ENCODE measurements at places on chromosomes 3 and 15.
A peak's percentile ranks its signal among the peaks of the same experiment; 100 is the strongest.

DNA sequence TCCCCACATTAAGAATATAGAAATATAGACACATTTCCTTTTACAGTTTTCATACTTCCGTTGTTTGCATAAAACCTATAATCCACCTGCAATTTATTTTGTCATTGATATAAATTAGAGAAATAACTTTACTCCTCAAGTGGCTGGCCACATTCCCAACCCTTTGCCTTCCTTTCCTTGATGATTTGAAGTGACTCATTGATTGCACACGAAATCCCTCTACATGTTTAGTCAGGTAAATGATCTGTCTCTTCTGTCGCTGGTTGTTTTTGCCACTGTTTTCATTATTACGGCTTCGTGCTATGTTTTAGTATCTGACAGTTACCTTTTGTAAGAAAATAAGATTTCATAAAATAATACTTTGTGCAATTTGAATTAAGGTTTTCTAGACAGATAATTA is 272.2 kb upstream of the NR2E3 start:
- peak; percentile 79 for DNase-seq

- DNase-seq = no peak
Measured at GRCh38 chr15:51387699-51388041, 46.2 kb downstream of the GLDN start.

DNA sequence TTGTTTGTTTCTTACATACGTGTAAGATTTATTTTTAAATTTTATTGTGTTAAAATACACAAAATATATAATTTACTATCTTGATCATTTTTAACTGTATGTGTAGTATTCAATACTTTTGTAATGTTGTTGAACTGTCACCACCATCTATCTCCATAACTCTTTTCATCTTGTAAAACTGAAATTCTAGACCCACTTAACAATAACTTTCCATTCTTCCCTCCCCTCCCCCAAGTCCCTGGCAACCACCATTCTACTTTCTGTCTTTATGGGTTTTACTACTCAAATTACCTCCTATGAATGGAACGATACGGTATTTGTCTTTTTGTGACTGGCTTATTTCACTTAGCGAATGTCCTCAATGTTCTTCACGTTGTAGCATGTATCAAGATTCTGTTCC is 262.1 kb upstream of the CHRM5 start:
- no peak for DNase-seq

- DNase-seq = no peak
Measured at GRCh38 chr3:11564577-11565001, 79.1 kb downstream of the VGLL4 start.

DNA sequence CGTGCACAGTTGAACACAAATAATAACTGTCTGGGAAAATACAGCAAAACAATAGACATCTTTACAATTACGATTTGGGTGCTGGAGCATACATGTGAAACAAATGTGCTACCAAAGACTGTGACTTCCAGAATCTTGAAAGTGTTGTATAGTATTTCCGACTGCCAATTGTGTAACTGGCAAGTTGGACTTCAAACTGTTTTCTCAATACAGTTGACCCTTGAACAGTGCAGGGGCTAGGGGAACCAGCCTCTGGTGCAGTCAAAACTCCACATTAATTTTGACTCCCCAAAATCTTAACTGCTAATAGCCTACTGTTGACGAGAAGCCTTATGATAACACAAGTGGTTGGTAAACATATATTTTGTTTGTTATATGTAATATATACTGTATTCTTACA is 904.2 kb downstream of the EPHA3 start:
- no peak for DNase-seq

DNA sequence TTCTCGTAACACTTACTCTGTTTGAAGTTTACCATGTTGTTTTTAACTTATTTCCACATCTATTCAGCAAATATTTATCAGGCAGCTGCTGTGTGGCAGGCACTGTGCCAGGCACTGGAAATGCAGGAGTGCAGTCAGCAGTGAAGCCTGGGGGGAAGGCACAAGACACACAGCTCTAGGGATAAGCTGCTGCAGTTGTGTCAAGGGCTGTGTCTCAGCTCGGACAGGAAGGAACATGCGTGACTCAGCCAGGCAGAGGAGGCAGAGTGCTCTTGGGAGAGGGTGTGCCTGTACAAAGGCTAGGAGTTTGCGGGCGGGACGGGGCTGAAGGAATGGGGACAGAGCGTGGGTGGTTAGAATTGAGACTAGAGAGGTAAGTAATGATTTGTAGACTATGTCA is 24.7 kb downstream of the LYSMD4 start:
- peak; percentile 94 for DNase-seq

- DNase-seq = no peak
Measured at GRCh38 chr15:72591361-72591760, 63.1 kb upstream of the GOLGA6B start.

DNA sequence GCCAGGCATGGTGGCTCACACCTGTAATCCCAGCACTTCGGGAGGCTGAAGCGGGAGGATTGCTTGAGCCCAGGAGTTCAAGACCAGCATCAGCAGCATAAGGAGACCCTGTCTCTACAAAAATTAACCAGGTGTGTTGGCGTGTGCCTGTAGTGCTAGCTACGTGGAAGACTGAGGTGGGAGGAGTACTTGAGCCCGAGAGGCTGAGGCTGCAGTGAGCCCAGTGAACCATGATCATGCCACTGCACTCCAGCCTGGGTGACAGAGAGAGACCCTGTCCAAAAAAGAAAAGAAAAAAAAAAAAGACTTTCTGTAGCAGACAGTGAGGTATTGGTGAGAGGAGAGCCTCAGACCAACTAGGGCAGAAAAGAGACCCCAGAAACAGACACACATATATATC is 263.8 kb downstream of the XXYLT1 start:
- DNase-seq = no peak

DNA sequence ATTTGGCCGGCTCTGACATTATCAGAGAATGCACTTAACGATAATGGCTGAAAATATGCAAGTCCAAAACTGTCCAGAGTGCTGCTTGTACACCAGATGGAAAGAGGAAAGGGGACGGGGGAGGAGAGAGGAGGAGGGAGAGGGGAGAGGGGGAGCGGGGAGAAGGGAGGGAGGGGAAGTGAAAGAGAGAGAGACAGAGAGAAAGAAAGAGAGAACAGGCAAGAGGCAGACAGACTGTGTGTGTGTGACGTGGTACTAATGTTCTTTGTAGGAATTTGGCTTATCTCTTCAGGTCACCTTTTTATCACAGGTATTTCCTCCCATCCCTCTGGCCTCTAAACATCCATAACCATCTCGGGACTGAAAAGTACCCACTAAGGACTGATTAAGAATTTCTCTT is 75.1 kb upstream of the LMOD3 start:
- no peak for DNase-seq

GRCh38 chr3:49566312-49566711 is 12.0 kb downstream of the BSN start:
- DNase-seq = peak; percentile 27

DNA sequence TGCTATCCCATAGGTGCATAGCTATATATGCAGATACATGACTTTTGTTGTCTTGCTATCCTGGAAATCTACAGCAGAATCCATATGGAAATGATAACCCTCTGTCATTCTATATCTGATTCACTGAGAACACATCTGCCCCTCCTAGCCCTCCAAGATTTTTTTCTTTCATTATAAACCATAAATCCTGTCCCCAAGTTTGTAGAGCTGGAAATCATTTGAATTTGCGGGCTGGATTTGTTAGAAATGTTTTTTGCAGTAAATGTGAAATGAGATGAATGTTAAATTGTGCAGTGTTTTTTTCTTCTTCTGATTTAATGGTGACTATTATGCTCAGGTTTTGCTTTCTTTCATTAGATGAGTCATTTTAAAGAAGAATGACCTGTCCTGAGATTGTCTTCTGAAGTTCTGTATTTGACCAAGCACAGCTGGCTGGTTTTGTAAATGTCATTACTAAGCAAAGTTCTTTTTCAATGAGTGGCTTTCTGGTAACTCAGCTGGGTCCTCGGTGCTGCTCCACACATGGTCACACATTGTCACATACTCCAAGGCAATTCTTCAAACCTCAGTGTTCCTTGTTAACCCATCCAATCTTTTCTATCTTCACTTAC is 25.3 kb upstream of the ABHD17C start:
- DNase-seq = peak; percentile 70

GRCh38 chr15:100902436-100903167 is 16.6 kb upstream of the LRRK1 start:
- DNase-seq = peak; percentile 65

DNA sequence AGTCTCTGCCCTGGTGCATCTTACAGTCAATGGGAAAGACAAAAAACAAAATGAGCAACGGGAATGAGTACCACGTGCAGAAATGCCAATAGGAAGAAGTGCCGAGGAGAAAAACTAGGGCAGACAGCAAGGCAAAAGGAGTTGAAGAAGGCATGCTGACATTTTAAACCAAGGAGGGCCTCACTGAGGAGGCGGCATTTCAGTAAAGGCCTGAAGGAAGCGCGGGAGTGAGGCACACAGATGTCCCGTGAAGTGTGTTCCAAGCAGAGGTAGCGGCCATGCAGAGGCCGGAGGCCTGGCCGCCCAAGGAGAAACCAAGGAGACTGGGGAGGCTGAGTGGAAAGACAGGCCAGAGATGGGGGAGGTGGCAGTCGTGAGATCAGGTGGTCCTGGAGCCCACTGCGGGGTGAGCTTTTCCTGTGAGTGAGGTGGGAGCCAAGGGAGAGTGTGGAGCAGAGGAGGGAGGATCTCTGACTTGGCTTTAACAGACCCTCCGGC is 34.8 kb downstream of the DNAJB8 start:
- no peak for DNase-seq

DNA sequence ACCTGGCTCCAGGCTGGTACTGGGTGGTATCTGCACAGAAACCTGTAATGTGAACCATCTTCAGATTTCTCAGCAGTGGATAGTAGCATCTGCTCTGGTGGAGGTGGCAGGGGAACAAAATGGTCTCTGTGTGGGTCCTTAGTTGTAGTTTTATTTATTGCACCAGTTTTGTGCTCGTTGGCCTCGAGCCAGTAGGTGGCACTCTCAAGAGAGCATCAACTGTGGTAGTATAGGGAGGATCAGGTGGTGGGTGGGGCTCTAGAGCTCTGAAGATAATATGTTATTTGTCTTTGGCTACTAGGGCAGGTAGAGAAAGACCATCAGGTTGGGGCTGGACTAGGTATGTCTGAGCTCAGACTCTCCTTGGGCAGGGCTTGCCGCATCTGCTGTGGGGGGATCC is 254.0 kb upstream of the GPR149 start:
- no peak for DNase-seq
